PC-9 (cell line): ENCODE measurements at places on chromosomes 16 and 17.

GRCh38 chr16:8370374-8371270, 219.7 kb downstream of the TMEM114 start:
- DNase-seq, result no peak

GRCh38 chr17:70136131-70136530, 33.2 kb upstream of the KCNJ2 start:
- no peak for DNase-seq

- DNase-seq, result no peak
Observed at GRCh38 chr17:76961869-76962268, 93.7 kb downstream of the MGAT5B start.

- DNase-seq, result no peak
Observed at GRCh38 chr16:63373744-63374143, 1337.5 kb upstream of the CDH8 start.

- no peak for DNase-seq
Observed at GRCh38 chr17:16971458-16972338, at the start of gene TNFRSF13B. TNFRSF13B (minus strand) TSS chr17:16972118; CDS start chr17:16972075, 43 bp downstream.

DNA sequence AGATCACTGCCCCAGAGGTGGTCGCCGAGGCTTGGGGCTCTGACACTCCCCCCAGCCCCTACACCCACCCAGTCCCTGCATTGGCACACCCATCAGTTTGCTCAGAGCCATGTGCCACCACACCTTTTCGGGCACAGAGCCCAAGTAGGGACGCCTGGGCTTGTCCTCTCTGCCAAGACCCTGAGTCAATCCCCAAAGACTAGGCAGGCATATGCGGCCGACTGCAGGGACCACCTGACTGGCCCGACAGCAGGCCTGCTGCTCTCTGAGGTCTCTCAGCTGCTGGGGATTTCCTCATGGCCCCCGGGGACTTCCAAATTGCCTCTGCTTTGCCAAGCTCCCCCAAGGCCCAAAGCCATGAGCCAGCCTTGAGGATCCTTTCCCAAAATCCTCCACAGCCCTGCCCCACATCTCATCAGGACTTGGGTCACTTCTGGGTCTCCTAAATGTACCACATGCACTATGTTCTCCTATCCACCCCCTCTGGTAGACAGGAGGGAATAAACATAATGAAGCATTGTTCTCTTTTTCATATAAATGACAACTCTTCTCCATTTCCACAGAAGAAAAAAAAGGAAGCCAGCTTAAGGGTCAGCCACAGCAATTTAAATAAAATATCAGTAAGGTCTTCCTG, 30.6 kb downstream of the MYO18A start:
- no peak for DNase-seq

- DNase-seq, result no peak
Observed at GRCh38 chr17:8889458-8890210, 22.2 kb upstream of the PIK3R6 start.

GRCh38 chr17:36722121-36722902, 120.9 kb downstream of the MRM1 start:
- DNase-seq, result peak; percentile 79

GRCh38 chr17:43906951-43907424, 348 bp downstream of the MPP2 start:
- no peak for DNase-seq

DNA sequence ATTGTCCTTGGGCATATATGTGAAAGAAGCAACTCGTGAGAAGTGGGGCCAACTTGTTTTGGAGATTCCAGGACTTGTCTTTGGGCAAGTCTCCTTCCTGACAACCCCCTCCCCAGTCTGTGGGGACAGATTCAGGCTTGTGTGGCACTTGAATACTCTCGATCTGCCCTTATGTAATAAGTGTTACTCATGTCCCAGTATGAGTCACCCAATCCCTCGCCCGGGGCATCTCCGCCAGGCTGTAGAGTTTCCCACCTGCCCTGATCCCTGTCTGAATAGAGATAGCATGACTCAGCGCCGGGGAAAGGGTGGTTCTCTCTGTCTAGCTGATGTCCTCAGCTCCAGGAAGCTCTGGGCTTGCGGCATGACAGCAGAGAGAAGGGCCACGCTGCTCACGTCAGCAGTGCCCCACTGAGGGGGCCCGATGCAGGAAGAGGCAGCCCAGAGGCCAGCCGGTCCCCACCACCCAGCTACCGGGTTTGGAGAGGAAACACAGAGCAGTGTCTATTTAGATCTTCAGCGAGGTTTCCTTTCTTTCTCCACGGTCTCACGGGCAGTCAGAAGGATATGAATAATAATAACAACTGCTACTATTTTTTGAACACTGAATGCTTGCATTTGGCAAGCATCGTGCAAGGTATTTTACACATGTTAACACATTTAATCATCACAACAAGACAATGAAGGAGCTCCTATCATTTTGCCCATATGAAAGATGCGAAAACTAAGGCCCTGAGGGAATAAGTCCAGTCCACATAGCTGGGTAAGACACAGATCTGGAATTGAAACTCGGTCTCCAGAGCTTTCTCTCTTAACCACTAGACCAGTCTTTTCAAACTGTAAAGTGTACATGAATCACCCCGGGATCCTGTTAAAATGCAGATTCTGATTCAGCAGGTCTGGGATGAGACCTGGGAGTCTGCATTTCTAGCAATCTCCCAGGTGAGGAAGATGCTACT, 426.7 kb upstream of the MAF start:
- DNase-seq, result peak; percentile 95
